ENCODE measurements at places on chromosomes 7 and 10.

DNA sequence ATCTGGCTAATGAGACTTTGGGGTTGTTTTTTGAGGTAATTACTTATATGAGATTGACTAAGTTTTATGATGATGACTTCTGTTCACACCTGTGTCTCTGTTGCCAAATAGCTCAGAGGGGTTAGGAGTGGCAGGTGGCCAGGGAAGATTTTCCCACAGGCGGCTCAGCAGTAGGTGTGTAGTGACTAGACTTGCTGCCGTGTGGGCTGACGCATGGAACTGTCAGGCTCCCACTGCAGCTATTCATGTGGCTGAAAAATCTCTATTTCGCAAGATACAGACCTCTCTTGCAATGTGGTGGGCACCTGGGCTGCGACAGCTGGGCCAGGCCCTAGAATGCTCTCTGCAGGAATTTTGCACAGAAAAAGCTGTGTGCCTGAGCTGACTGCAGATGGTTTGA lies 1.4 kb downstream of the CPA4 start:
- no peak for DNase-seq

DNA sequence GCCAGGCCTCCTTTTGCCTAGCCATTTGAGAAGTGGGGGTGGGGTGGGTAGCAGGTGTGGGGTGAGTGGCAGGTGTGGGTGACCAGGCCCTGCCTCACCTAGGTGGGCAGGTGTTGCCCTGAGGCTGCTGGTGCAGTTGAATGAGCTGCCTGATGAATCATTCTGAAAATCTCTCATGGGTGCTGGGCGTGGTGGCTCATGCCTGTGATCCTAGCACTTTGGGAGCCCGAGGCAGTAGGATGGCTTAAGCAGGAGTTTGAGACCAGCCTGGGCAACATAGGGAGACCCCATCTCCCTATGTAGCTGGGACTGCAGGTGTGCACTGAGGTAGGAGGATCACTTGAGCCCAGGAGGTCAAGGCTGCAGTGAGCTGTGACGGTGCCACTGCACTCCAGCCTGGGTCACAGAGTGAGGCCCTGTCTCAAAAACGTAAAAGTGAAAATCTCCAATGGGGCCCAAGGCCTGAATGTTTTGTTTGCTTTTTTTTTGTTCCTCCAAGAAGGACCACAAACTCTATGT lies 17.7 kb downstream of the TSPAN14 start:
- no peak for DNase-seq

- DNase-seq = no peak
Observed at GRCh38 chr10:12432402-12433189, 83.2 kb downstream of the CAMK1D start.

DNA sequence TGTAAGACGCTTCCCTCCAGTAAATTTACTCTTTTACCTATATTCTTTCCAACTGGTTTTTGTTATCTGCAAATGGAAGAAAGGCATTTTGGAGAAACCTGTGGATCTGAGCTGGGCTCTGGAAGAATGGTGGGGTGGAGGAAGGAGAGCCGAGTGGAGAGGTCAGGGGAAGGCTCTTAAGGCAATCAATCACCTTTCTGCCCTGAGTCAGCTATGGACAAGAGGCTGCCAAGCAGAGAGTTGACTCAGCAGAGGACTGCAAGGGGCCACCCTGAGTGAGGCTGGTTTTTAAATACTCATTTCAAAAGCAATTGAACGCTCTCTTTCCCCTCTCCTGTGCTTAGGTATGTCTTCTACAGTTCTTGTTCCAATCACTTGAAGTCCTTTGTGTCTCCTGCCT lies 81.8 kb downstream of the SPAG6 start:
- DNase-seq = no peak

- DNase-seq = no peak
Observed at GRCh38 chr7:55086413-55087201, 67.8 kb downstream of the EGFR start.

All from stimulated activated CD4-positive, alpha-beta T cell treated with anti-CD3 and anti-CD28 coated beads, Interleukin-1b, Interleukin-23, amount 100 ng/mL, for 1 hour (primary cell).